Naive thymus-derived CD4-positive, alpha-beta T cell (primary cell): ENCODE measurements at places on chromosomes 6 and 20. TPM values are rescaled to one million over a fixed set of nuclear protein-coding genes. Genes with fewer than 3 reads are reported as not detected.

DNA sequence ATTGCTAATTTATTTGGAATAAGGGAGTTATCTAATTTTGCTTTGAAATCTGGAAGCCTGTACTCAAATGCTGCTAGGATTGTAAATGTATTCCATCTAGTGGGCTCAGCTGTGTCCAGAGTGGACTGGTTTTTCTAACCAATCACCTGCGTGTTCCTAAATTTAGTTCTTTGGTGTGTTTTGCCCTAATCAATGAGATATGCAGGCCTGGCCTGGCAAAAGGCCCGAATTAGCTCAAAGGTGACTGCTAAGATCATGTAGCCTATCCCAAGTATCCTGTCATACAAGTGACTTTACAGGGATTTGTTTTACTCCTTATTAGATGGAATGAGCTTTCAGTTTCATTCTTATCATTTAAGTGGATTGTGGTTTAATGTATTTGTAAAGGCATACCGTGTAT is 51.3 kb upstream of the ARMC2 start:
- DNase-seq = no peak

DNA sequence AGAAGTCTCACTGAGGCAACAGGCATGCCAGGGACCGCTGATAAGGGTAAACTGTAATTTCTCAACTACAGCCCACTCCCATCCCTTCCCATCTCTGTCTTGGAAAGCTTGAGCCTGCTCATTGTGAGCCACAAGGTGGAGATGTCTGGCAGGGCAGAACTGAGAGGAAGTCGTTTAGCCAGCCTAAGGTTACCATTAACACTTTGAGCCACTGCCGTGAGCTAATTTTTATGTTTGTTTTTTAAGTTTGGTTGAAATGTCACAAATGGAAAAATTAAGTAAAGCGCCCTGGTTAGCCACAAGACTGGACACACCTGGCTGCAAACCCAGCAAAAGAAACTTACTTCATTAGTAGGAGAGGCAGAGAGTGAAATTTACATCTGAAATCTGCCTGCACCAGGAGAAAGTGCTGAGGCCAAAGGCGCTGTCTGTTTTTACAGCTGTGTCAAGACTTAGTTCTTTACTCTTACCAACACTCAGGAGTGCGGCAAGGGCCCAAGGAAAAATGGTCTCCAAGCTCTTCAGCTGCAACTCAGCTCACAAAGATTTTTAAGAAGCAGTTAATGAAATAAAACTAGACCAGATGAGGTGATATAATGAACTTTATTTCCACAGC is 50.0 kb upstream of the FAM83C start:
- no peak for DNase-seq

DNA sequence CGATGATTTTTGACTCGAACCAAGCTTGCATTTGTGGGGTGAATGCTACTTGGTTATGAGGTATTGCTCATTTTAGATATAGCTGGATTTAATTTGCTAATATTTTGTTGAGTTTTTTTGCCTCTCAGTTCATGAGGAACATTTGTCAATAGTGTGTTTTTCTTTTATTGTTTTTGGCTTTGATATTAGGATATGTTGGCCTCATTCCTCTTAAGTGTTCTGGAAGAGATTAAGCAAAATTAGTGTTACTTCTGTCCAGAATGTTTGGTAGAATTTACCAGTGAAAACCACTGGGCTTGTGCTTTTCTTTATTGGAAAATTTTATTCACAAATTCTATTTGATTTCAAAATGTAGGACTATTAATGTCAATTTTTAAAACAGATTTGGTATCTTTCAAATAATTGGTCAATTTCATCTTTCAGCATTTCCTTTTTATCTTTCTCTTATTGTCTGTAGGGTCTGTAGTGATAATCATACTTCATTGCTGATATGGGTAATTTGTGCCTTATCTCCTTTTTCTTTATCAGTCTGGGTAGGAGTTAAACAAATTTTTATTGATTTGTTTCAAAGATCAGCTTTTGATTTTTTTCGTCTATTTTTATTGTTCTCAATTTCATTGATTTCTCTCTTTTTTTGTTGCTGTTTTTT is 14.1 kb downstream of the AIG1 start:
- no peak for DNase-seq

The RAET1G gene
- total RNA-seq = not detected

DNA sequence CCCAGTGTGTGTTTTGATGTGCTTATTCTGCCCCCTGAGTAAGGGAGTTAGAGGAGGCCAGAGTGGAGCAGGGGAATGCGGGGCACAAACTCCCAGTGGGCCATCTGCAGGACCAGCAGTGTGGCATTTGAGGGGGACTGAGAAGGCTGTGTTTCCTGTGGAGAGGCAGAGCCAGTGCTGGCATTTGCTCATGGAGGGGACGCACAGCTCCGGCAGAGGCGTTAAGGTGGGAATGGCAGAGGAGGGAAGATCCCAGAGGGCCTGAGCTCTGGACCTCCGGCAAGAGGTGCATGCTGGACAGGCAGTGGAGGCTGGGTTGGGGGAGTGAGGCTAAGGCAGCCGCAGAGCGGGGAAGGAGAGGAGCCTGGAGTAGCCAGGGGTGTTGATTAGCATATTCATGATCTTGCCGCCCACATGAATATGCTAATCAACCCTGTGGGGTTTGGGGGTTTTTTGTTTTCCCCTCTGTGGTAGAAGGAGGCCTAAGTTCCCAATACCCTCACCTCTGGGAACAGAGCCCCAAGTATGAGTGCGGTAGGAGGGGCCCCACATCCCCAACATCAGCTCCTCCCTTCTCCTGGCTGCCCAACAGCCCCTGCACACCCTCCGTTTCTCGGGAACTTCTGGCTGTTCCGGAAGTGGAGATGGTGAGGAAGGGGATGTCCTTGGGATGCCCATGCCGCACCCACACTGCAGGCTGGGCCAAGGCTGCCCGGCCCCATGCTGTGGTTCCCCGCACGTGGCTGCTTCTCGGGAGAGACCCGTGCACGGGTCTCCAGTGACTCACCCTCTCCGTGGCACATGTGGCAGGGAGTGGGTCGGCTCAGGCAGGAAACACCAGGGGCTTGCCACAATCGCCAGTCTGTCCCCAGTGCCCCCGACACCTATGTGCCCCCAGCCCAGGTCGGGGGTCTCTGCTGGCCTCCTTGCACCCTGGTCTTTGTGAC is 33.8 kb downstream of the DLGAP4 start:
- DNase-seq = no peak

DNA sequence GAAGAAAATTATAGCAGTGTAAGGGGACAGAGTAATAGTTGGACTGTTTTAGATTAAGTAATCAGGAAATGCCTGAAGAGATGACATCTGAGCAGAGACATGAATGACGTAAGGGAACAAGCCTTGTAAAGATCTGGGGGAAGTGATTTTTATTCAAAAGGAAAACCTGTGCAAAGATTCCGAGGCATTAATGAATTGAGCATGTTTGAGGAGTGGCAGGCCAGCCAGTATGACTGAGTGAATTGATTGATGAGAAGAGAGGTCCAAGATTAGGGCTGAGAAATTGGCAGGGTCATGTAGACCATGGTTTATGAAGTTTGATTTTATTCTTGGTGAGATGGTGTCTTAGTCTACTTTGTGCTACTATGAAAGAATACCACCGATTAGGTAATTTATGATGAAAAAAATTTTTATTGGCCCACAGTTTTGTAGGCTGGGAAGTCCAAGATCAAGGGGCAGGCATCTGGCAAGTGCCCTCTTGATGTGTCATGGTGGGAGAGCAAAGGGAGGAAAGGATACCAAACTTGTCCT is 95.1 kb downstream of the LIN28B start:
- no peak for DNase-seq

DNA sequence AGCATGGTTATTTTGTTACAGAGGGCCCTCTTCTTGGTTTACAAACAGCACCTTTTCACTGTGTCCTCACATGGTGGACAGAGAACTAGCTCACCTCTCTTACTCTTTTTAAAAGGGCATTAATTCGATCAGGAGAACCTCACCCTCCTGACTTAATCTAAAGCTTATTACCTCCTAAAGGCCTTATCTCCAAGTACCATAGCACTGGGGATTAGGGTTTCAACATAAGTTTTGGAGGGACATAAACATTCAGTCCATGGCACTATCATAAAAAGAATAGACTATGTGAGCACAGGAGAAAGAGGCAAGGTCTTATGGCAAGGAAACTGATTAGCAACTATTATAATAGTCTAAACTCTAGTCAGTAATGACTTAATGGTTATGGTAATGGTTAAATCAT is 736.2 kb upstream of the ADGRB3 start:
- DNase-seq = no peak

DNA sequence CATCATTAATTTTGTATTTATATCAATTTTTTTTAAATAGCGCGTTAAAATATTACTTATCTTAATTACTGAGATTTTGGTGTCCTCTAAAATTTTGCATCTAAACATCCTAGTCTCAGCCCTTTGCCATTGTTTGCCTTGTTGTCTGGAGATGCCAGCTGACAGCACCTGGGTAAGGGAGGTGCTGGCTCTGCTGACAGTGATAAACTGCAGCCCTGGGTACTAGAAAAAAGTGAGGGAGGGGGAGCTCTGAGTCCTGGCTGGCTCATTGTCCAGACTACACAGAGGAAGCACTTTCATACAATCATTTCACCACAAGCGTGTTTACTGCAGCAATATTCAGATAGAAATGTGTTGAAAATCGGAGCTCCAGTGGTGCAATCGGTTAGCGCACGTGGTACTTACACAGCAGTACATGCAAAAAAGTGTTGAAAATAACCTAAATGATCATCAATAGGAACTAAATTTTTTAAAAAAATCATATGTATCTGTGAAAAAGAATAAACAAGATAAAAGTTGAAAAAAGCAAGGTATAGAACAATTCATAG is 18.5 kb upstream of the UBR2 start:
- no peak for DNase-seq

DNA sequence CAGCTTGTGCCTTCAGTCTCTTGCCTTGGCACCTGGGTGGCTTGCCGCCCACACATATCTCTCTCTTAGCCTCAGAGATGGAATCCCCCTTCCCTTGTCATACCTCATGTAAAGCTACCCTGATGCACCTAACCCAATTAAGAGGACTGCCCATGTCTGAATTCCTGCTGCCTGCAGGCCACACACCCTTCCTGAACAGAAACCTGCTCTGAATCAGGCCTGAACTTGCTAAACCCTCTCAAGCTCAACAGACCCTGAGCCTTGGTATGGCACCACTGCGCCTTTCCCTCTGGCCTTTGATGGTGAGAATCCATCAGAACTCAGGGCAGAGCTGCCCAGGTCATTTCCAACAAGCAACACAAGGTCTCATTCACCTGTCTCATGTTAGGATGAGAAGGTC is 5.2 kb downstream of the RAET1G start:
- DNase-seq = no peak

The GNL1 gene
- 190 TPM for total RNA-seq
